ENCODE measurements at places on chromosomes 12 and 14.

DNA sequence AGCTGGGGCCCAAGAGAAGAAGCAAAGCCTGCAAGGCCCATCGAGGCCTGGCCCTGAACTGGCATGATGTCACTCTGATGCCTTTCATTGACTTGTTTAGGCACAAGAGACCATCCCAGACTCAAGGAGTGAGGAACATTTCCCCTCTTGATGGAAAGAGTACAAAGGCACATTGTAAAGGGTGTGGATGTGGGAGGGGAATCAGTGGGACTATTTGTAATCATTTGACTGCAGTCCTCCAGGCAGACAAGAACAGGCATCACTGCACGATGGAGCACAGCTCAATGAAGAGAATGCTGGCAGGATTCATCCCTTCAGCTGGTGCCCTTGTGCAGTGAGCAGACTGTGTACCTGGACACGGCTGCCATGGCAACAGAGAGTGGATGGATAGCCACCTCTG, 87.9 kb downstream of the LGMN start:
- no peak for DNase-seq

DNA sequence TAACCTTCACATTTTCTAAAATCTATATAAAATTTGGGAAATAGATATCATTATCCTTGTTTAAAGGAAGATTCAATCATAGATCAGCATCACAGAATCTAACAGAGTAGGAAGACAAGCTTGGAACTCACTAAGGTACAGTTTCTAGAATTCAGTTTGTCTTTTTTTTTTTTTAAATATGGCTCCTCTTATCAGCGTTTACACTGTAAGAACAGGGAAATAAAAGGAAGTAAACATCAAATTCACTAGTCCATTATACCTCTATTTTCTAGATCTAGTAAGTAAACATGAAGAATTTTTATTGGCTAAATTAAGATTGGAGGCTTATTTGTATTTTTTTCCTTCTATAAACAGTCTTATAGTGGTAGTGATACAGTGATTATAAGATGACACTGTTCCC, 144.9 kb downstream of the LRIG3 start:
- DNase-seq, result no peak

- no peak for DNase-seq
These were observed 18.5 kb upstream of the CD69 start for GRCh38 chr12:9779209-9779608.

- DNase-seq, result no peak
These were observed 454.7 kb downstream of the NPAS3 start for GRCh38 chr14:33393231-33393894.

GRCh38 chr12:75716291-75717025, 205.0 kb upstream of the KRR1 start:
- DNase-seq, result no peak

Data from bronchial epithelial cell (primary cell).